SK-N-SH treated with all-trans-retinoic acid at 6 μM for 48 hours (cell line): ENCODE measurements at places on chromosomes 12 and 14.

DNA sequence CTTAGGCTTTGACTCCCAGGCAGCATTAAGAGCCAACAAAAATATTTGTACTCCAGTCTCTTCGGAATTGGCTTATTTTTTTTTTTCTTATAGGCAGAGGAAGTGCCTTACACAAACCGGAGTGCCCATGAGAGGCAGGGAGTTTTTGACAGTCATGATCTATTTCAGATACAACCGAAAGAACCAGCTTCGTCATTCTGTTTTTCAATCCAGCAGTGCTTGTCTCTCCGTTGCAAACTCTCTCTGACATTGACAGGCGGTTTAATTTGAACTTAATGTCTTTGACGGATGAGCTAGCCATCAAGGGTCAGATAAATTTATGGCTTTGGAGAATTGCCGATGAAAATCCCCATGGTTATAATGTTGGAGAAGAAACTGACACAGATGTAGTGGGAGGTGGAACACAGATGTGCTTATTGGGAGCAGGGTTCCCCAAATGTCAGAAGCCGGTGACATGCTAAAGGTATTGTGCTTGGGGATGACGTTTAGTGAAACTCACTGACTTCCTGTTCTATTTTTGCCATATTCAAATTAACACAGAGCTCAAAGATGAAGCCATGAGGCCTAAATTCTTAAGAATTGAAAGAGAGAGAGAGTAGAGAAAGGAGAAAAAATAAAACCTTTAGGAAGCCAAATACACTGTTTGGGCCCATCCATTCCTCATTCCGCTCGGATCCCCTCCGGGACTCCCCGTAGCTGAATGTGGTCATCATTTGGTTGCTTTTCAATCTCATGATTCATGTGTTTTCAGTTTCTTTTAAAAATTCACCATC, 59.7 kb downstream of the PLXNC1 start:
- no peak for ATAC-seq

GRCh38 chr14:60653701-60654161, 4.5 kb upstream of the SIX1 start:
- ATAC-seq = no peak

- ATAC-seq = no peak
Measured at GRCh38 chr12:15741082-15741481, 48.1 kb downstream of the EPS8 start.

DNA sequence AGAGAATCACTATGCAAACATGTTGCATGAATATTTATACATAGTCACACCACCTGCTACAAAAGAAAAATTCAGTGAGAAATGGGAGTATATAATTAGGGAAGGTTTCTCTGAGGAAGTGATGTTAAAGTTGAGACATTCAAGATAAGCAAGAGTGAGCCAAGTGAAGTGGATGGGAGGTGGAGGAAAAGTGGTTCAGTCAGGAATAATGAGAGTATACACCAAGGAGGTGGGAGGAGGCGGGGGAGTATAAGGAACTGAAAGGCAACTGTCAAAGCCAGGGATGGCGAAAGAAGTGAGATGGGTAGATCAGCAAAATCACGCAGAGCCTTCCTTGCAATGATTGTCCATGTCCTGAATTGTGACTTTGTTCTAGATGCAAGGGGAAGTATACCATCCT, 33.7 kb downstream of the PRKD1 start:
- ATAC-seq = no peak

DNA sequence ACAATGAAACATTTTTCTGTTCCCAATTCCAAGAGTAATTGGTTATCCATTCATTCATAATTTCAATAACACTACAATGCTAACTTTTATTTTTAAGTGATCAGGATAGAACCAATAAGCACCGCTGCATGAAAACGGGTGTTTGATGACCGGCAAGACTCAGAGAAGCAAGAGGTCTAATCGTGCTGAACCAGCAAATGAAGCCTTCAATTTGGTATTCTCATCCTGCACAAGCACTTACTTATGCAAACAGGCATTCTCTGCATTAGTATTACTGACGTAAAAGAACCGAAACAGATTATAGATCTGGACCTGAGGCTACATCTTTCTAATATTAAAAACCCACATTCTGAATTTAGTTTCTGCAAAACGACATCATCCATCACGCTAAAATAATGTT, 67.7 kb downstream of the RBM19 start:
- no peak for ATAC-seq

DNA sequence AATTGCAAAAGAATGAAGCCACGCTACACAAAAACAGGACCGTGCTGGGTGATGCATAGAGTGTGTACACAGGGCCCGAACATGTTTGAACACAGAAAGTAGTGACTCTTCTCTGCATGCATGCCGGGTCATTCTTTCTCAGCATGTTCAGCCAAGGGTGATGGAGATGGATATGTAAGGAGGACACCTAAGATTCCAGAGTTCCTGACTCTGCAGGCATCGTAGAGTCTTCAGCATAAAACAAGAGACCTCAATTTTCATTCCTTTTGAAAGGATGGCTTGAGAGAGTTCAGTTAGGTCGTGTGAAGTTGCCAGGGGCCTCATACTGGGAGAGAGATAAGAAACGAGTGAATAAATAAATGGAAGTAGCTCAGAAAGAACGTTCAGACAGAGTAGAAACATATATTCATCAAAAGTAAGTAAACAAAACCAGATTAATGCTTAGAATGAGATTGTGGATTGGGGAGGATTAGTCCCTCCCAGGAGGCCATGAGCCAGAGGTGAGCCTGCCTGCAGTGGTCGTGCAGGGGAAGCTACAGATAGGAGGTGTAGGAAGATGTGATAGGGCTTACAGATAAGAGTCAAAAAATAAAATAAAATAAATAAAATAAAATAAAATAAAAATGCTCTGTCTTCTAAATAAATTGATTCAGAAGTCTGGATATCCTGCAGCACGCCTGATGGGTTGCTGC, 27.6 kb upstream of the SEL1L start:
- ATAC-seq = no peak

- ATAC-seq = no peak
Measured at GRCh38 chr12:87425942-87426554, 603.2 kb downstream of the C12orf50 start.

- peak; percentile 48; the same call in 2 of the 3 replicates for ATAC-seq
Measured at GRCh38 chr12:24845615-24846014, 103.3 kb downstream of the BCAT1 start.

DNA sequence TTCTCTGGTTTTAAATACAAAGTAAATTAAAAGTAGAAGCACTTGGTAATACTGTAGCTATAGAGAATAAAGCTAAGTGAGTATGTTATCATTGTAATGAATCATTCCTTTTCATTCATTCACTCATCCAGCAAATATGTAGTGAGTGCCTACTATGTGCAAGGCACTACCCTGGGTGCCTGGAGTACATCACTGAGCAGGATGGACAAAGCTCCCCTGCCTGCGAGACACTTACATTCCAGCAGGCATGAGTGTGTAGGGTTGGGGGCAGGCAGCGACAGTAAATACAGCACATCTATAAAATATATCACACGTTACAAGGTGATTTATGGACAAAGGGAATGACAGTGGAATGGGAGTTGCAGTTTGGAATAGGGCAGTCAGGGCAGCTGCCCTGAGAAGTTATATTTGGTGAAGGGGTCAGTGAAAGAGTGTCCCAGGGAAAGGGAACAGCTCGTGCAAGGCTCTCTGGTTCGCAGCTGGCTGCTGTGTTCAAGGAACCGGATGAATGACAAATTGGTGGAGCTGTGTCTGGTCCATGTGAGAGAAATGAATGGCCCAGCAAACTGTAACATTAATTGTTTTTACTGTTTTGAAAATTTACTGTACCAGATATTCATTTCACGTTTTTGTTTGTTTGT, 159.6 kb downstream of the CRADD start:
- ATAC-seq = no peak

- ATAC-seq = no peak
Measured at GRCh38 chr12:14314801-14315200, 50.7 kb upstream of the ATF7IP start.

- ATAC-seq = no peak
Measured at GRCh38 chr12:26122061-26122680, 2.7 kb downstream of the BHLHE41 start.

DNA sequence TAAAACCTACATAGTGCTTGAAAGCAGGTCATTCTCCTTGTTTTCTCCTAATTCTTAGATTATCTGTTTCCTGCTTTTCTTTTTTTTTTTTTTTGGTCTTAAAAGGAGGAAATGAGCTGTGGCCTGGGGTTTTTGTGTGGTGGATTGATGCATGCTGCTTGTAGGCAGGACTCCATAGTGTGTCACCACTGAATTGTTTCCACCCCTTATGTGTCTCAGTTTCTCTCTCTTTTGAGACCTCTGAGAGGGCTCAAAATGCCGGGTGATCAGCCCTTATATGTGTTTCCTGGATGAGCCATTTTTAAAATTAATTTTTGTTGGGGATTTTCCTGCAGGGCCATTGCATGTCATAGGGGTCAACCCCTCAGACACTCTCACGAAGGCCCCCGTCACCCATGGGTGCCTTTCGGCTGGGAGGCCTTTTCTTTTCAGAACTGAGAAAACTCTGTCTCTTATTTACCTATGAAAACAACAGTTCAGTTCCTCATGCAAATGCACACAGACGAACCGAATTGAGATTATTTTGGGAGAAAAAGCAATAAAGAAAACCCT, 32.0 kb upstream of the LRRK2 start:
- ATAC-seq = no peak

DNA sequence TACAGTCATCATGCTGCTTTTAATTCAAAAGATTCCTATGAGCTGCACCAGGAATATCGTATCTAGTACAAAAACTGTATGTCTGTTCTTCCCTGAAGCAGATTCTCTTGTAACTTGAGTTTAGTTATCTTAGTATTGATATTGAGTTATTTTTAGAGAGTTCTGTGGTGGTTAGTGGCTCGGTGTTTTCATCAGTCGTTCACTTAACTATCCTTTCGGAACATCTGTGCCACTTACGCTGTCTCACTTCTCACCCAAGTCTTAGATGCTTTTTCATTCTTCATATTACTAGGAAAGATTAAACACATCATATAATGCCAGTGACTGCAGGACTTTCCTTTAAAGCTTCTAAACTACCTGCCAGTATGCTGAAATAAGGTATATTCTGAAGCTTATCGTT, 251.0 kb downstream of the FBXL14 start:
- no peak for ATAC-seq

GRCh38 chr12:78562368-78563205, 302.0 kb upstream of the SYT1 start:
- peak; percentile 69 for ATAC-seq

GRCh38 chr14:74549588-74549987, 56.0 kb downstream of the ISCA2 start:
- peak; percentile 56 for ATAC-seq

DNA sequence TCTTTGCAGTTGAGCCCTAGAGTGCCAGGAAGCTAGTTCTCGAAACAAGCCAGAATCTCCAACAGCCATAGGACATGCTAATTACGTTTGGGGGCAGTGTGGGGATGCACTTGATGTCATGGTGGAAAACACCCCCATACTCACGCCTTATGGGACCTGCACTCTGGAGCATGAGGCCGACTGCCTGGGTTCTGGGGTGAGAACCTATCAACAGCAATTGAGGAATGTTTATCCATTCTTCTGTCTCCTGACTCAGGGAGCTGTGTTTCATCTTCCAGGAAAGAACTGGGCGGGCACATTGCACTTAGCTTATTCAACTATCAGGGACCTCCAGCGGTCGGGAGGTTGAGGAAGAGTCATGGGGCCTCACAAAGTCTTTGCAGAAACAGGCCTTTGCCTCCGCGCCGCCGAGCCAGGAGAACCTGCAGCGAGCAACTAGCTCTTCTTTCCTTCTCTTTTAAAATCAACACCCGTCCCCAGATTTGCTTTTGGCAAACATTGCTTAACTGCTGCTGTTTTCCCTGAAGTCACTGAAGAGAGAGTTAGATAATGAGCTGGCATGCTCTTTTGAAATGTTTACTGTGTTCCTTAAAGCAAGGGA, 226.1 kb upstream of the DIO3 start:
- no peak for ATAC-seq

GRCh38 chr12:131313635-131314034, 359.9 kb downstream of the ADGRD1 start:
- ATAC-seq = no peak

DNA sequence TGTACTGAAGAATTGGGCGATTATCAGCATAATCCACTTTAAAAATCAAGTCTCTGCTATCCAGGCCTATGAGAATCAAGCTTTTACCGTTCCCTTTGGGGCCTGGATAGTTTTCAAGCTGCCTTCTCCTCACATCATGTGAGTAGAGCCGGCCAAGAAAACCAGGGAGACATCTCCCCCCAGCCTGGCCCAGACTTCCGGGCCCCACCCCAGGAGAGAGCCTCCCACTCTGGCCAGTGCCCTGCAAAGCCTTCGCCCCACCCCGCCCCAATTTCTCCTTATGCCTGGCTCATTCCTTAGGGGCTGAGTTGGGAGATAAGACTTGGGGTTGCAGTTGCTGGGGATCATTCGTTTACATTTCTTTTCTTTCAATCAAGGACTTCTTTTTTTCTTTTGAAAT, 1.4 kb upstream of the TMEM132C start:
- ATAC-seq = no peak

DNA sequence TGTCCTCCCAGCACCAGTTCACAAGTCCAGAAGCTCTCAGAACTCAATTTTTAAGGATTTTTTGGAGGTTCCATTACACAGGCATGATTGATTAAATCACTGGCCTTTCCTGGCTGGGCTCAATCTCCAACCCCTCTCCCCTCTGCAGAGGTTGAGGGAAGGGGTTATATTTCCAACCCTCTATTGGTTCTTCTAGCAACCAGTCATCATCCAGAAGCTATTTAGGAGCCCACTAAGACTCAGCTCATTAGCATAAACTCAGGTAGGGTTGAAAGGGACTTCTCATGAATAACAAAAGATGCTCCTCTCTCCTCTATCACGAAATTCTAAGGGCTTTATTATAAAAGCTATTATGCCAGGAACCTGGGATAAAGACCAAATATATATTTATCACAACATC, 41.5 kb downstream of the SPPL3 start:
- ATAC-seq = no peak

- no peak for ATAC-seq
Measured at GRCh38 chr12:2768224-2768961, 26.4 kb upstream of the FKBP4 start.

- peak; percentile 13; the same call in 2 of the 3 replicates for ATAC-seq
Measured at GRCh38 chr14:52923902-52924575, 26.8 kb downstream of the FERMT2 start.

- ATAC-seq = no peak
Measured at GRCh38 chr14:90562652-90563051, 165.8 kb downstream of the CALM1 start.

DNA sequence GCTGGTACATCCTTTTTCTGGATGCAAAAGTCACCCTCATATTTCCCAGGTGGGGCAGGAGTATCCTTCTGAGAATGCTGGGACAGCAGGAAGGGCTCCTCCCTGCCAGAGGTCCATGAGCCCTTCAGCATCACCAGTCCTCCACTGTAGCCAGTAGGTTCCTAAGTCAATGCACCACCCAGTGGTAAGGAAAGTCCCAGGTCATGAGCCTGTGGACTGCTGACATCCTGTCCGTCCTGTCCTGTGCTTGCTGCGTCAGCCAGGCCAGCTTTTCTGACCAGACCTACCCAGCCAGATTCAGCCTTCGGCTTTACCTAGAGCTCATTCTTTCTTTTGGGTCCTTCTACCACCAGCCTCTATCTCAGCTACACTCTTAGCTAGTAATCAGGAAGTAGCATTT, 23.0 kb upstream of the ACTN1 start:
- 0 out of 3 replicates have a peak, but pooled peaks have one; percentile 25 for ATAC-seq
